ENCODE measurements at places on chromosomes 11 and 22.

GRCh38 chr11:20644360-20644759 lies 25.0 kb upstream of the NELL1 start:
- DNase-seq, result no peak

DNA sequence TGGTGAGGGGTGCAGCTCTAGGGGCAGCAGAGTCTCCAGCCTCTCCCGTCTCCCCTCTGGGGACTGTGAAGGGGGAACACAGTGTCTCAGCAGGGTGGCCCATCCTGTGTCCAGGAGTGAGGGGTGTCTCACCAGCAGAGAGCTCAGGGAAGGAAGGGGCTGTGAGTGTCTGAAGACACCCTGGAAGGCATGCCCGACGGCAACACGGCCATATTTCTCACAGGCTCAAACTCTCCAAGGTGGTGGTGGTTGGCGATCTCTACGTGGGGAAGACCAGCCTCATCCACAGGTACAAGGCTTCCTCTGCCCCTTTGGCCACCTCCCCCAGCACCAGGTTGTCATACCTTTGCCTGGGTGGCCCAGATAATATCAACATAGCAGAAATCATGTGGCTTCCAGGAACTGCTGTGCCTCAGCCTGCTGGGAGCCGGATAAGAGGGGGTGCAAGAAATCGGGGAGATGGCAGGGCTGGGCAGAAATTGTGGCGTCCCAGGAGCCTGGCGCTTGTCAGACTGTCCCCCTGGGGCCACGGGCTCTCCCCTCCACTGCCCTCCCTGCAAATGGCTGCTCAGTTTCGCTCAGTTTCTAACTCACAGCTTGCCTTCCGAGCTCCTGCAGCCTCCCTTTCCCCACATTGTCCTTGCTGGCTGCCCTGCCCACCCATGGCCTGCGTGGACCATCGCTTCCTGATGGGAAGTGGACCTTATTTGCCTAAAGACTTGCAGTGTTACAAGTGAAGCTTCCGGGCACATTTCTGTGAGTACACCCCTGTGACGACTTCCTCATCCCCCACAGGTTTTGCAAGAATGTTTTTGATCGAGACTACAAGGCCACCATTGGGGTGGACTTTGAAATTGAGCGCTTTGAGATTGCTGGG lies 7.2 kb downstream of the RAB36 start:
- no peak for DNase-seq

- no peak for DNase-seq
Observed at GRCh38 chr11:89175796-89176195, 1.9 kb upstream of the TYR start.

GRCh38 chr11:15374418-15374817 lies 259.7 kb downstream of the INSC start:
- DNase-seq, result no peak

GRCh38 chr22:29914165-29914564 lies 31.2 kb downstream of the MTMR3 start:
- DNase-seq, result no peak

- no peak for DNase-seq
Observed at GRCh38 chr11:73154178-73154577, 12.1 kb upstream of the FCHSD2 start.

GRCh38 chr11:108221911-108222573 lies 396 bp downstream of the NPAT start:
- DNase-seq, result no peak

GRCh38 chr11:118106789-118107335 lies 20.1 kb upstream of the SMIM35 start:
- DNase-seq, result no peak

DNA sequence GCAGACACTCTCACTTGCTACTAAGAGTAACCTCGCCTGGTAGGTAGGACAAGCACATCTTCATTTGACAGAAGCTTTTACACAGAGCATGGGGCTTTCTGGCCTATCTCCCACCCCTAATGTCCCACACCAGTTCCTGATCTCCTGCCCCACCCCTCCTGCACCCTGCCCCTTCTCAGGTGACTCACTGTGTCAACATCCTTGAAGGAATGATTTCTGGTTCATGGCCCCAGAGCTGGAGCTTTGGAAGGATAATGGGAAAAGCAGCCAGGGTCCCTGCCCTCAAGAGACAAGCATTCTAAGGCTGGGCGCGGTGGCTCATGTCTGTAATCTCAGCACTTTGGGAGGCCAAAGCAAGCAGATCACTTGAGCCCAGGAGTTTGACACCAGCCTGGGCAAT lies 47.2 kb downstream of the LRFN4 start:
- no peak for DNase-seq

DNA sequence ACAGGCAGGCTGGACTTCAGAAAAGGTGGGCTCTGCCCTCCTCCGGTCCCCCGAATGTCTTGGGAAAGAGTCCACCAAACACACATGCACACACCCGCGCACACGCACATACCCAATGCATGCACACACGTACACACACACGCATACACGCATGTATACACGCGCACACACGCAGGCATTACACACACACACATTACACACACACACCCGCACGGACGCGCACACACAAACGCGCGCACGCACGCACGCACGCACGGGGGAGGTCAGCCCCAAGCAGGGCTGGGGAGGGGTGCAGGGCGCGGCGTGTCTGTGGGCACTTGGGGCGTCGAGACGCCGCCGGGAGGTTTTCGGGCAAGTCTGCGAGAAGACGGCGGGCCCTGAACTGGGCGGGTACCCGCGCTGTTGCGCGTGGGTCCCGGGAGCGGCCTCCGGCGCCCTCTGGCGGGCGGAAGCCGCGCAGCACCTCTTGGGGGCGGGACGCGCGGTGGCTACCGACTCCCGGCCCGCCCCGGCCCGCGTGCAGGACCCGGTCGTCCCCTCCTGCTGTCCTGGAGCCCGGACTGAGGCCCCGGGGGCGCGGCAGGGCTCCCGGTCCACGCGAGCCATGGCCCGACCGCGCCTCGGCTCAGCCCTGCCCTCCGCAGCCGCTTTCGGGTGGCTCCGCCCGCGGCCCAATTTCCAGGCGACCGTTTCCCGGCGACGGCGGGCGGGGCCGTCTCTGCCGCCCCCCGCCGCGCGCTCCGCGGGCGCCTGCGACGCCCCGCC lies 3.6 kb downstream of the SEPTIN5 start:
- DNase-seq, result no peak

GRCh38 chr11:115980337-115981103 lies 476.3 kb upstream of the CADM1 start:
- no peak for DNase-seq

- DNase-seq, result no peak
Observed at GRCh38 chr22:25656724-25657123, 85.3 kb upstream of the MYO18B start.

- DNase-seq, result no peak
Observed at GRCh38 chr11:47179655-47179991, 2.9 kb upstream of the ARFGAP2 start.

GRCh38 chr11:102767800-102768199 lies 12.6 kb downstream of the MMP10 start:
- DNase-seq, result no peak

DNA sequence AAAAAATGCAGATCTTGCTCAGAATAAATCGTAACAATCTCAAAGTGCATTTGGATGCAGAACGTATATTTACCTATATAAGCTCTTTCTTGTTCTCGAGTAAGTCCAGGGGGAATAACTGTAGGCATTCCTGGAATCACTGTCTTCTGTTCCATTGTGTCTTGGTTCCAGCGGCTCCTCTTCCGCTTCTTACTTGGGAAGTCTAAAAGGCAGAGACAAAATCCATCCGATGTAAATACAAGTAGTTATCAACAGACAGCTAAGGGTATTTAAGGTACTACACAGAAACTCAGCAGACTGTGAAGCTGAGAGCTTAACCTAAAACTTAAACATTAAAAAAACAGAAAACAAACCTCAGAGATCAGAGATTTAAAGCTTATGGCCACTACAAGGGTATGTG lies 1.9 kb downstream of the SF1 start:
- no peak for DNase-seq

DNA sequence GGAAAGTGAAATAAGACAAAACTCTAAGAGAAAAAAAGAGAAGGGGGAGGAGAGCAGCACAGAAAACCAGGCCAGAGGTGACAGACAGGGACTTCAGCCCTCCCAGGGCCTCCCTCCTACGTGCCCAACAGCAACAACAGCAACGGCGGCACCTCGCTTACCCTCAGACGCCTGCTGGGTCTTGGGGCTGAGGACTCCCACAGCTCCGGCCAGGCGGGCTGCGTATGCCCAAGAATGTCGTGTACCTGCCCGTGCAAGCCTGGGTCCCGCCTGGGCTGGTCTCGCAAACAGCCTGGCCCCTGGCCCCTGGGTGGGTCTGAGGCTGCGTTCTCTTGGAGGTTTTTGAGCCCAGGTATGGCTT lies 30.5 kb downstream of the ARAP1 start:
- no peak for DNase-seq

DNA sequence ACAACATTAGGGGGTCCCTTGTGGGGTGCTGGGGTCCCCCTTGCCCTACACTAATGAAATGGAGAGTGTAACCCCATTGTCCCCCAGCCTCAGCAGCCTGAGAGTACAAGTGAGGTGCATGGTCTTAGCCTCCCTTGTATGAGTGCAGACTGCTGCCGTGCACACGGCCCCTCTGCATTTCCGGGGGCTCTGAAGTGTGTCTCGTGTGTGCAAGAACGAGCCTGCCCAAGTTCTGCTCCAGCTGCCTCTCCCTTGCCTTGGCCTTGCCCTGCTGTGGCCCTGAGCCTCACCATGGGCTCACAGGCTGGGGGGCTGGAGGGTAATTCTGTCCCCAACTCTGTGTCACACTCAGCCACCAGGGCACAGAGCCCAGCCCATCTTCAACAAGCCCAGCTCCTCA lies 5.2 kb upstream of the EHD1 start:
- DNase-seq, result no peak

DNA sequence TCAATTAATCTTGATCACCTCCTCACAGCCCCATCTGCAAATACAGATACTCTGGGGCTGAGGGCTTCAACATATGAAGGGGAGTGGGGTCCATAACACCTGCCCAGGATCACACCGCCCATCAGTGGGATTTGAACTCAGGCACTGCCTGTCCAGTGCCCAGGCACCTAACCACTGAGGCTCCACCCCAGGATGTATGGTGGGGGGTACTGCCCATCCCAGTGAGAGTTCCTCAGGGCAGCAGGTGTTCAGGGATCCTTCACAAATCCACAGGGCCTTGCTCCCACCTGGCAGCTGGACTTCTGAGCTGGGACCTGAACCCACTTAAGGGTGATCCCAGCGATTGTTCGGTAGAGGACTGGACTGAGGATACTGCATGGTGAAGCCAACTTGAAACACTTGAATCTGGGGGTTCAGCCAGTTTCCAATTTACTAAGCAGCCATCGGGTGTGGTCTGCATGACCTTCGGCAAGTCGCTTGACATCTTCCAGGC lies 33.3 kb downstream of the PRDM11 start:
- no peak for DNase-seq

DNA sequence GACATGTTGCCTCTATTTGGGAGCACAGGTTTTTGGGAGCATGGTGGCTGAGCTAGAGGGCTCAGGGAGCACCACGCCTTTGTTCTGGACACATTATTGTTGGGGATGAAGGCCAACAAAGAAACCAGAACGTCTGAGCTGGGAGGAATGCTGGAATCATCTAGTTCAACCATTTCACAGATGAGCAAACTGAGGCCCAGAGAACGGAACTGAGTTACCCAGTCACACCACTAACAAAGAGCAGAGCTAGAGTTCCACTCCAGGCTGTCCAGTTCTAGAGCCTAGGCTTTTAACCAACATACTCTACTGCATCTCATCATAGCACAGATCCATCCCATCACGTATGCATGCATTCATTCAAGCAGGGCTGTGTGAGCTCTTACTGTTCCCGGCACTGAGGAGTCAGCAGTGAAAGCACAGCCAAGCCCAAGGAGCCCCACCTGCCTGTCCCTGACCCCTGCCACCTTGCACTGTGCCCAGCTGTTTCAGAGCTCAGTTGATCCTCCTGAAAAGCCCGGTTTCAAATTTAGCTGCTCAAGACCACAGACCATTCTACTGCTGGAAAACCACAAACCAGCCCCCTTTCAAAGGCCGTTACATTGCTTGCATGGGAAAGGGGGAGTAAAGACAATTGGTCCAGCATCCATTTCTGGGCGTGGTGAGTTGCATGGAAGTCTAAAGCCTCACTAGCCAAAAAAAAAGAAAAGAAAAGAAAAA lies 16.9 kb upstream of the TCF20 start:
- DNase-seq, result no peak

- no peak for DNase-seq
Observed at GRCh38 chr11:120339394-120339890, 3.2 kb downstream of the ARHGEF12 start.

GRCh38 chr22:37492428-37493344 lies 6.5 kb upstream of the MFNG start:
- no peak for DNase-seq

DNA sequence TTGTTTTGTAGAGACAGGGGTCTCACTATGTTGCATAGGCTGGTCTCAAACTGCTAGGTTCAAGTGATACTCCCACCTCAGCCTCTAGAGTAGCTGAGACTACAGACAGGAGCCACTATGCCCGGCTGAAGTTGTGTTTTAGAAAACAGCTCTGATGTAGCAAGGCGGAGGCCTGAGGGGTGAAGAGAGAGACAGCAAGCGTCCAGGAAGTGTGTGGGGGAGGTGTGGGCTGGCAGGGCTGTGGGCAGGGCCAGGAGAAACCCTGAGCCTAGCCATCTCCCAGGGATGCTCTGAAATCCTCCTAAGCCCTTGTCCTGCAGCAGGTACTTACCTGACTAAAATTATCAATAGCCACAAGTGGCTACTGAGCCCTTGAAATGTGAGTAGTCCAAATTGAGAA lies 16.1 kb upstream of the RPS3 start:
- DNase-seq, result no peak

GRCh38 chr22:40757071-40757470 lies 62.1 kb downstream of the SLC25A17 start:
- no peak for DNase-seq

DNA sequence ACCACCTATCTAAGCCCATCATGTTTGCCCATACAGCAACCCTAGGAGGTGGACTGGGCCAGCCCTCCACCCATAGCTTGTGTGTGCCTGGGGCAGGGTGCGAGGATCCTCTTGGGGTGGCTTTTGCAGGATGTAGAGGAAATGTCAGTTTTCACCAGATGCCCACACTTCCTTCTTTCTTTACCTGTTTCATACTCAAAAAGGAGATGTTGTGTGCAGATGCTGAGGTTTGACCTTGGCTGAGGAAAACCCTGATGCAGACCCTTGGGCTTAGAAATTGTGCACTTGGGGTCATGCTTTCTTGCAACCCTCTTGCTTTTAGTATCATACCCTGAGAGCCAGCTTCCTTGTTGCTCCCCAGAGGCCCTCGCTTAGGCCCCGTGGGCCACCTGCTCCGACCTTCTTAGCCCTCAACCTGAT lies 2.2 kb downstream of the HTR3A start:
- no peak for DNase-seq

- no peak for DNase-seq
Observed at GRCh38 chr11:126956635-126957034, 43.9 kb downstream of the KIRREL3 start.

DNA sequence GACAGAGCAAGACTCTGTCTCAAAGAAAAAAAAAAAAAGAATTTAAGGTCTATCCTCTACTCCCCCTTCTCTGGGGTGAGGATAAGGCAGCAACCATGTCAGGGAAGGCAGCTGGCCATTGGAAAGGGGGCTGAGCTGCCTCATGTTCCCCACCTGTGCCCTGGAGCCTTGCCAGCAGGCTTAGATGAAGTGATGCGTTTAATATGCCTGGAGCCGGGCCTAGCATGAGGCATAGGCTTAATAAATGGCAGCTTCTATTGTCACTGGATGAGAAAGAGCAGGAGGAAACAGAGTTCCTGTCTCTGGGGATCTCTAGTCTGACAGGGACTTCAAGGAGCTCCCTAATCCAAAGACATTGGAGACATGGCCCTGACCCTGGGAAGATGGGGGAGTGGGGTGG lies 3.2 kb upstream of the KCNE3 start:
- no peak for DNase-seq
